ENCODE measurements at places on chromosomes 1 and 21. TPM values are rescaled to one million over a fixed set of nuclear protein-coding genes. Genes with fewer than 3 reads are reported as not detected.

C1orf159 gene
- 9.3 TPM for total RNA-seq

LAD1 gene
- total RNA-seq: 0.71 TPM

SPATA17 gene
- total RNA-seq: not detected

DHRS3 gene
- 325 TPM for total RNA-seq

CCDC27 gene
- not detected for total RNA-seq

AQP10 gene
- total RNA-seq: not detected

OR14I1 gene
- total RNA-seq: not detected

C1QA gene
- total RNA-seq: 145 TPM

ZSWIM5 gene
- 2.8 TPM for total RNA-seq

WNT3A gene
- not detected for total RNA-seq

ELAPOR1 gene
- 1.5 TPM for total RNA-seq

PPFIA4 gene
- total RNA-seq: 20.2 TPM

LMOD1 gene
- 469 TPM for total RNA-seq

CDA gene
- 5.3 TPM for total RNA-seq

EGLN1 gene
- total RNA-seq: 50.4 TPM

DAP3 gene
- total RNA-seq: 67.5 TPM

TGFB2 gene
- 15.5 TPM for total RNA-seq

LCE1C gene
- total RNA-seq: not detected

PRAMEF1 gene
- total RNA-seq: not detected

SLAMF6 gene
- total RNA-seq: 1.2 TPM

E2F2 gene
- total RNA-seq: 0.96 TPM

FOXO6 gene
- 3.3 TPM for total RNA-seq

SLC6A17 gene
- 0.49 TPM for total RNA-seq

SLC22A15 gene
- 6.8 TPM for total RNA-seq

MAN1C1 gene
- 32.2 TPM for total RNA-seq

SEC16B gene
- 2.4 TPM for total RNA-seq

GBP7 gene
- total RNA-seq: not detected

MRAP gene
- total RNA-seq: 0.42 TPM

OR2T11 gene
- total RNA-seq: not detected

NR1I3 gene
- total RNA-seq: not detected

SLAMF8 gene
- total RNA-seq: 8.0 TPM

GNB1 gene
- 299 TPM for total RNA-seq

ALPL gene
- total RNA-seq: 22.3 TPM

ITGB2 gene
- total RNA-seq: 65.5 TPM

FAM43B gene
- 2.7 TPM for total RNA-seq

CENPF gene
- total RNA-seq: 4.3 TPM

TMEM200B gene
- 18.9 TPM for total RNA-seq

FBXO2 gene
- 9.8 TPM for total RNA-seq

SIM2 gene
- not detected for total RNA-seq

NOL9 gene
- total RNA-seq: 25.9 TPM

LHX8 gene
- total RNA-seq: not detected

NASP gene
- 63.3 TPM for total RNA-seq

CFAP107 gene
- not detected for total RNA-seq

GJC2 gene
- 4.5 TPM for total RNA-seq

HSPB7 gene
- total RNA-seq: 802 TPM

KPRP gene
- total RNA-seq: not detected

PLA2G2C gene
- total RNA-seq: not detected

MAN1A2 gene
- total RNA-seq: 50.4 TPM

FCGR1A gene
- total RNA-seq: 15.9 TPM

All from aorta (tissue), 5 donors.